ENCODE measurements at places on chromosomes 16 and 17.
A peak's percentile ranks its signal among the peaks of the same experiment; 100 is the strongest.

DNA sequence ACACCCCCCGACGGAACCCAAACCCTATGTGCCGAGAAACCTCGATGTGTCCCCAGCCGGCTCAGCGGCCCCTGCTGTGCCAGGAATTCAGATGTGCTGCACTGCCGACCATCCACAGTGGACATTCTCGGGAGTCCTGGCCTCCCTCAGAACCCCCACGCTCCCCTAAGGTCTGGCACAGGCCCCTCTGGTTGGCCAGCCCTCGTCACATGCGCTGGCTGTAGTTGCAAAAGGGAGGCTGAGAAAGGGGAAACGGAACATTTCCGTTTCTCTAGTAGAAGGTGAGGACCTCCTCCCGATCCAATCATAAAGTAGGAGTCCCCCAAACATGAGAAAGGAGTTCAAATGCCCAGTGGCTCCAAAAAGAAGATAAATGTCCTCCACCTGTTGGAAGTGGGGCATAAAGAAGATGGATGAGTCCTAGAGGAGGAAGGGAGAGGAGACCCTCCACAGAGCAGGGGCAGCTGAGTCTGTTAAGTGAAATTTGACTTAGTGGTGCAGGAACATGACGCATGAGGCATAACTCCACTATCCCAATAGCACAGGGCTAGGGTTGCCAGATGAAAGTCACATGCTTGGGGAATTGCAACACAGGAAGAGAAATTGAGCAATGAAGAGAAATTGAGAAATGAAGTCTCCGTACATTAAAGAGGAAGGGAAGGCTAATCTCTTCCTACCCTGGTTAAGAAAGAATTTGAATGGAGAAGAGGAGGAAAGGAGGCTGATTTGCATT lies 49.3 kb upstream of the WSB1 start:
- no peak for DNase-seq

DNA sequence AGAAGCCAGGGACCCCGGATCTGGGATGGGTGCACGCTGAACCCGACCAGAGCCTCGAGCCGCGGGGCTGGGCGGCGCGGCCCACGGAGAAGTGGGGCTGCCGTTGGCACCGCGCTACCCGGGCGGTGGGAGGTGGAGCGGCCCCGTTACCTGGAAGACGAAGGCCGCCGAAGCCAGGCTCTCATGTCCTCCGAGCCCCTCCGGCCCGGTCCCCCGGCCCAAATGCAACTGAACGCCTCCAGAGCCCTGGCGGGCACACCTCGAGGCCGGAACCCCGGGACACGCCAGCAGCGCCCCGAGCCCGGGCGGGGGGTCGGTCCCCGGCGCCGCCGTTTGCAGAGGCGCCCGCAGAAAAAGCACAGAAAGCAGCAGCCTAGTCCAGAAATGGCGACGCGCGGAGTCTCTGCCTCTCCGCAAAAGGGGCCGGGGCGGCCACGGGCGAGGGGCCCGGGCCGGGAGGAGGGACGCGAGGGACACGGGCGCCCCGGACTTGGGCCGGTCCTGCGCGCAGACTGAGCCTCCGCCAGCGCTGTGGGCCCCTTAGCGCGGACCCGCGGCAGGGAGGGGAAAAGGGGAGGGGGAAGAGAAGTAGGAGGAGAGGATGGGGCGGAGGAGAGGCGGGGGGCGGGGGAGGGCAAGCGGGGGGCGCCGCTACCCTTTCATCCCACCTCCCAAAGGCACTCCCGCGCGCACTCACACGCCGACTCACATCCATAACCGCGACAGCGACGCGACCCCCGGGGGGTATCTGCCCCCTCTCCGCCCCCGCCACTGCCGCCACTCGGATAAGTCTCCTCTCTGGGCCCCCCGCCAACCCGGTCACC lies 1.4 kb downstream of the AXIN2 start:
- DNase-seq: no peak

- DNase-seq: no peak
Measured at GRCh38 chr16:24935336-24935735, 79.8 kb downstream of the ARHGAP17 start.

- no peak for DNase-seq
Measured at GRCh38 chr16:74099530-74099929, 197.1 kb upstream of the PSMD7 start.

GRCh38 chr17:58196610-58197009 lies 4.1 kb downstream of the EPX start:
- DNase-seq: no peak

GRCh38 chr17:61750656-61751055 lies 112.7 kb downstream of the BRIP1 start:
- no peak for DNase-seq

DNA sequence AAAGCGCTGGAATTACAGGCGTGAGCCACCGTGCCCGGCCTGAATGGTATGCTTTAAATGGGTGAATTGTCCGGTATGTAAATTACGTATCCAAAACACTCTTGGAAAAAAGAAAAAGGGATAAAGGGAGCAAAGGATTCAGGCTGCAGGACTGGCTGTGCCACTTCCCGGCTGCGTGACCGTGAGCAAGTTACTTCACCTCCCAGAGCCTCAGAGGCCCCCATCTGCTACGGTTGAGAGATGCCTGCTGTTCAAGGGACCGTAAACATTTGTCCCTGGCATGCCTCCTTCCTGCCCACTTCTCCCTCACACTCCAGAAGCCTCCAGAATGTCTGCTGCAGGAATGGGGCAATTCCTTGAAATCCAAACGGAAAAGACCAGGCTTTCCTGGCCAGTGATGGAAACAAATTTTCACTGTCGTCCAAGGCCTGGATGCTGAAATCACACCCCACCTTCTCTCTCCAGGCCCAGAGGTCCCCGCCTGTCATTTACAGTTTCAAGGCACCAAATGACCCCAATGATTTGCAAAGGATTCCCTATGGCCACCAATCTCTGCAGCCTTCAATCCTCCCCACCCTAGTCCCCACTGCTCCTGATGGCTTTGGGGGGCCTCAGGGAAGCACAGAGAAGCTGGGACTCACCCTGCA lies 22.9 kb upstream of the LITAF start:
- no peak for DNase-seq

DNA sequence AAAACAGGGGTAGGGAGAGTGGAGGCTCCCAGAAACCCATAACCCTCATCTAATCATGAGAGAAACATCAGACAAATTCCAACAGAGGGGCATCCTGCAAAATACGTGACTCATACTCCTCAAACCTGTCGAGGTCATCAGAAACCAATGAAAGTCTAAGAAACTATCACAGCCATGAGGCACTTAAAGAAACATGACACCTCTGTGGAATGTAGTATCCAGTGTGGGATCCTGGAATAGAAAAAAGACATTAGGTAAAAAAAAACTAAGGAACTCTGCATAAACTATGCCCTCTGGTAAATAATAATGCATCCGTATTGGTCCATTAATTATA lies 16.4 kb downstream of the CDH5 start:
- no peak for DNase-seq

- no peak for DNase-seq
Measured at GRCh38 chr17:73547790-73548189, 96.5 kb downstream of the SDK2 start.

DNA sequence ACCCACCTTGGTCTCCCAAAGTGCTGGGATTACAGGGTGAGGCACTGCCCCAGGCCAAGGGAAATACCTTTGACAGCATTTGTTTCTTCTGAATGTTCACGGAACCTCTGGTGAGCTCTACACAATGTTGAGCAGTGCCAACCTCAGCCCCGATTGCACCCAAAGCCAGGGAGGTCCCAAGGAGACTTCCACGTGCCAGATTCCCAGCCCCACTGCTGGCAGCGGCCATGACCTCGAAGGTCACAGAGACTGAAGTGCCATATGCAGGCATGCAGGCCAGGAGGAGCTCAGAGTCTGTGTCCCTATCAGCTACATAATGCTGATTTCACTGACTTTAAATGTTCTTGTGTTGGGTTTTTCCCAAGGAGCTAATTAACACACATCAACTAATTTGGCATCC lies 226.4 kb upstream of the FOXF1 start:
- DNase-seq: no peak

DNA sequence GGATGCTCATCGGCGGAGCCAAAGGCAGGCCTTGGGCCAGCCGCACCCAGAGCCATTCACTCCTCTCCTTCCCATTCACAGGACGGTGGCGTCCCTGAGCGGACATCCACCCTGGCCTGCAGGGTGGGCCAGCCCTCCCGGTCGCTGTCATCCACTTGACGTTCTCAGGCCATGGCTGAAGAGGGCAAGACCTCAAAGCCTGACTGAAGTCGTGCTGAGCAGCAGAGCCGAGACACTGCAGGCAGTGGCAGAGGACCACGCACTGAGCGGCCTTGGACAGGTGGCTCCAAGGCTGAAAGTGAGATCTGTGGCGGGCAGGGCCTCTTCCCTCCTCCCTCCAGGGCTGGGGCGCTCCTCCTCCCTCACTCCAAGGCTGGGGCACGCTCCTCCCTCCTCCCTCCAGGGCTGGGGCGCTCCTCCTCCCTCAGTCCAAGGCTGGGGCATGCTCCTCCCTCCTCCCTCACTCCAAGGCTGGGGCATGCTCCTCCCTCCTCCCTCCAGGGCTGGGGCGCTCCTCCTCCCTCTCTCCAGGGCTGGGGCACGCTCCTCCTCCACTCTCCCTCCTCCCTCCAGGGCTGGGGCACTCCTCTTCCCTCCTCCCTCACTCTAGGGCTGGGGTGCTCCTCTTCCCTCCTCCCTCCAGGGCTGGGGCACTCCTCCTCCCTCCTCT lies 24.1 kb downstream of the GNPTG start:
- DNase-seq: no peak

GRCh38 chr16:72198021-72198711 lies 26.2 kb upstream of the PMFBP1 start:
- DNase-seq: no peak

DNA sequence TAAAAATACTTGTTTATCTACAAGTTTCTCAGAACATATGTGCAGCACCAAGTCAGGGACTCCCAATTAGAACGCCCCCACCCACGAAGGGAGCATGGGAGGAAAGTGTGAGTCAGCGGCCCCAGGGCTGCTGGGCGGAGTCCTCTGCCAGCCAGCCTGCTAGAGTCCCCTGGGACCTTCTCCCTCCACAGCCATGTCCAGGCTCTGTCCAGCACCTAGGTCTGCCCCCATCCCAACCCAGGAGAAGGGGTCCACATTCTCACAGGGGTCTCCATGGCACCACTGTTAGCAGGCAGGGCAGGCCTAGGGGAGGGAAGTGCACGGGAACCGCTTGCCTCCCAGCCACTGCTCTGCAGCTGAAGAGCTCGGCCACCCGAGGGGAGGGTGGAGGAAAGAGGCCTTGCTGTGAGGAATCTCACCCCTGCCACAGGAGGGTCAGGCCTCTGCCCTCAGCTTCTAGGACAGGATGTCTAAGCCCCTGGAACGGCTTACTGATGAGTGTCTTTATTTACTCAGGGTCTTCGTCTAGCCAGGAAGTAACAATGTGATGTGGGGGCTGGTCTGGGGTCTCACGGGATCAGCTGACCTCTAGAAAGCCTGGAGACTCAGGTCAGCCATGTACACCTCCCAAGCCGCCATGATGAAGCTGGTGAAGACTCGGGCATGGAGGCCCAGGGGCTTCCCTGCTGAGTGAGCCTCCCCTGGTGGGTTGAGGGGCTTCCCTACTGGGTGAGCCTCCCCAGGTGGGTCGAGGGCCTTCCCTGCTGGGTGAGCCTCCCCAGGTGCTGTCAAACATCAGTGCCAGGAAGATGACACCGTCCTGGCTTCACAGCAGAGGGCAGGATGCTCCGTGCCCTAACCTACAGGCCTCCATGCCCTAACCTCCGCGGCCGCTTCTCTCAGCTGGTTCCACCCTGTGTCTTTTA lies 190.3 kb downstream of the RBFOX3 start:
- peak; percentile 5 for DNase-seq

DNA sequence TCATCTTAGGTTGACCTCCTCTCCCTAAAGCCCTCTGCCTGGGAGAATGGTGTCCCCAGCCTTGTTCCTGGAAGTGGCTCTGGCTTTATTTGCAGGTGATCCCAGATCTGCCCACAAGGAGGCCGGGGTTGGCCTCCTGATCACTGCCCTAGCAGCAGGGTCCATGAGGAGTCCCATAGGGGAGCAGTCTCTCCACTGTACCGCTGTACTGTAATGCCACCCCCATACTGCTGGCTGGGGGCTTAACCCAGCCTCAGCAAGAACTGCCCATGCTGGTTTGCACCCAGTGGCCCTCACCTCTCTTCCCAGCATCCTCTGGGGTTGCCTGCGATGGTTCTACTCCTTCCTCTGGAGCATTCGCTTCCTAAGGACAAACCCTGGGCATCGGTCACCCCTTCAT lies 39.1 kb downstream of the PSME3IP1 start:
- no peak for DNase-seq

DNA sequence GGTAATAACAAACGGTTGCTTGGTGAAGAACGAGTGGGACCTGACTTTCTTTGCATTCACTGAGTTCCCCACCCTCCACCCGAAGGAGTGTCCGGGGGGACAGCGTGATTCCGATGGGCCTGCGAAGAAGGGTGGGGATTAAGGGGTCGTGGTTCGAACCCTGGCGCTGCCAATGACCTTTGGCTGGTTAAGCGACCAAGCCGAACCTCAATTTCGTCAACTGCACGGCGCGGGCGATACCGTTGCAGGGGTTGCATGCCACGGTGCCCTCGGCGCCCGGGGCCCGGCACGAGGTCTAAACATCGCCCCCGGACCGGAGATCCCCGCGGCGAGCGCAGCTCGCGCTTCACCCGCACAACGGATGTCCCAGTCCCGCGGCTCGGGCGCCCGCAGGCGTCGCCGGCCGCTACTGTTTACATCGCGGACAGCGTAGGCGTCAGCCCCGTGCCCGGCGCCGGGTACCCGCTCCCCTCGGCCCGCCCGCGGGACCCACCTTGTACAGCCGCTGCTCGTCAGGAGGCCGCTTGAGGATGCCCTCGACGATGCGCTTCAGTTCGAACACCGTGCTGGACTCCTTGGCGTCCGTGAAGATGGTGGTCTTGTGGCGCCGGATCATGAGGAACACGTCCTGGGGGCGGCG lies 460 bp downstream of the ELOB start:
- no peak for DNase-seq

- DNase-seq: no peak
Measured at GRCh38 chr16:49828533-49829267, 27.2 kb downstream of the ZNF423 start.

DNA sequence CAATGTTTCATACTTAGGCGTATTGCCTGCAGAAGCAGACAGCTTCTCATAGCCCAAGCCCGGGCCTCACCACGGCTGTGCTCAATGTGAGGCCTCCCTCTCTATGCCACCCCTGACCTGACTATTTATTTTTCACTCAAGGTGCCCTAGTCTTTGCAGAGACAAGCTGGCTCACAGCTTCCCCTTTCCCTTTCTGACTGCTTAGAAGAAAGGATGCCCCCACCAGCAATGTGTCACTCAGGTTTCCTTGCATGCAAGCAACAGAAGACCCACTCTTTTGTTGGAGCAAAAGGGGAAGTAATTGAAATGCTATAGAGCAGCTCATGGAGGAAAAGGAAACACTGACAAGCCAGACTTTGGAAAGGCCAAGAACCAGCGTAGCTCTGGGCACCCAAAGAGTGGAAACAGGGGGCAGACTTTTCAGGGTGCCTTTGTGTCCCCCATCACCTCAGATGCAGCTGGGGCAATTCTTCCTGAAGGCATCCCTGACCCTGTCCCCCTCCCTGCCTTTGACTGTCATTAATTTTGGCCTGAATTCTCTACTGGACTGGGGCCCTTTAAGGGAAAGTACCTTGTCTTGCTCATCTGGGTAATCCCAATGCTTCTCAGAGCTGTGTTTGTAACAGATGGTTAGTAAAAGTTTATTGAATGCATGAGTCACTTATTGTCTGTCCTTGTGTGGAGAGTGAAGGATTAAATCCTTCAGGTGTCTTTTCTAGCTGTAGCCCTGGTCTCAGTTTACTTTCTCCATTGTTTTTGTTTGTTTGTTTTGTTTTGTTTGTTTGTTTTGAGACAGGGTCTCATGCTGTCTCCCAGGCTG lies 17.8 kb downstream of the RGS9 start:
- DNase-seq: no peak
